Lower leg skin (tissue), 4 donors: ENCODE measurements at places on chromosomes 2 and 18.

- no peak for DNase-seq
Observed at GRCh38 chr2:177296040-177296439, 31.5 kb upstream of the NFE2L2 start.

GRCh38 chr2:137021763-137022162, 256.4 kb downstream of the THSD7B start:
- DNase-seq = no peak

GRCh38 chr18:56043641-56044061, 455.7 kb upstream of the TCF4 start:
- DNase-seq = no peak

DNA sequence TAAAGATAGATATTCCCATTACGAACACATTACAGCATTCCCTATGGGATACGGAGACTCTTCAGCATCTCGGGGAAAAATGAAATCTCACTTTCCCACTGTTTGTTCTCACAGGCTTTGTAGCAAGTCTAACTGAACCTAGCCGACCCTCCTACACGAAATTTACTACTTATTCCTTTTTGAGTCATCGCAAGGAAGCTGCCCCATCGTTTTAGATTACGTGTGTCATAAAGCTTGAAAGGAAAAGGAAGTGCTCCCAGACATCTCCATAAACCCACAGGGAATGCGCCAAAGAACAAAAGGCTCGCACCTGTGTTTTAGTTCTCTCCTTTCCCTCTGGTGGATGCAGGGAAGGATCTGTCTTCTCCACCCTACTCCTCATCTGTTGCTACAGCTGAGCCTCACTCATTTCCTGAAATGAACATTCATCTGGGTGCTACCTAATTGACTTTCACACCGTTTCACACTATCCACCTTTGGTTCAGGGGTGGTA, 76.2 kb upstream of the STK39 start:
- DNase-seq = no peak

DNA sequence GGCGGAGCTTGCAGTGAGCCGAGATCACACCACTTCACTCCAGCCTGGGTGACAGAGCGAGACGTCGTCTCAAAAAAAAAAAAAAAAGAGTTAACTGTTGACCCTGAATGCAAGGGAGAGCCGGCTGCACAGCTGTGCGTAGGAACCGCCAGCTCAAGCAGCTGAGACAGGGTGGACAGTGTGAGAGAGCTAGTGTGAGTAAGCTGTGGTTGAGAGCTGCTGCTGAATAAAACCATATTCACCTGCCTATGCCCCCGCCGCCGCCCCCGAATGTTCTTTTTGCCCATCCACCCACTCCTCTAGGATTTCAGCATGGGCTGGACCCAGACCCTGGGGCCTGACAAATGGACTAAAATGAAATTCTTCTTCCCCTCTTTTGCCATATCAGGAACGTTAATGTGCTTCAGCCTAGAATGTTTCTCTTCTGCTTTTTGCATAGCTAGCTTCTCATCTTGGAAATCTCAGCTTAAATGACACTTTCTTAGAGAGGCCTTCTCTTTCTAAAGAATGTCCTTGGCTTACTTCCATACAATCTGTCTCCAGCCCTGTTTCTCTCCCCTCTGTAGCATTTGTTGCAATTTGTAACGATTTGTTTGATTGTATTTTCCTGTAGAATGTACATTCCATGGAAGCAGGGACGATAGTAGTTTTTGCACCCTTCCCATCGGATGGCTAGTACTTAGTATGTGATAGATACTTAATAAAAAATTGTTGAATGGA, 142.7 kb downstream of the KLHL14 start:
- no peak for DNase-seq

DNA sequence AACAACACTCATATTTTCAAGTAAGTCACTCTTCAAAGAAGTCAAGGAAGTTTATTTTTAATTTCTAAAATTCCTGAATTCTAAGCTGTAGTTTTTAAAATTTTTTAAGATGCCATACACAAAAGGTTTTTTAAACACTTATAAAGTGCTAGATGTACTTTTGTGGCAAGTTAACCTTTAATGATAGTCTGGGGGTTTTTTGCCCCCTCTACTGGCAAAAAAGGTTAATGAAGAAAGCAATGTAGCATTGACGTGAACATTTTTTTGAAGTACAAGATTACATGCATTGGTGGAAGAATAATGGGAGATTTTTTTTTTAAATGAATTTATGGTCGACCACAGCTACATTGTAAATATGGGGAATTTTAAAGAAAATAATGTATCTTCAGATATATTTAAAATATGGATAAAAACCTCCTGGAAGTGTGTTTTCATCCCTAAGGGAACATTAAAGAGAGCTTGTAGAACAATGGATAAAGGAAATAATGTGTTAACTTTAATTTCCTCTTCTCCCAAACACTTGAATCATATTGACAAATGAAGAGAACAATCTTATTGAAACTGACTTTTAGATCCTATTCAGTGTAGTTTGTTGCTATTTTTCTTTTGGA, 12.6 kb downstream of the ITPRID2 start:
- no peak for DNase-seq
